Suppressor macrophage (primary cell): ENCODE measurements at places on chromosomes 3 and 15.

- DNase-seq, result no peak
Measured at GRCh38 chr15:95511671-95512070, 818.8 kb upstream of the NR2F2 start.

GRCh38 chr15:33963831-33964664 lies 4.2 kb upstream of the CHRM5 start:
- peak; percentile 50 for DNase-seq

DNA sequence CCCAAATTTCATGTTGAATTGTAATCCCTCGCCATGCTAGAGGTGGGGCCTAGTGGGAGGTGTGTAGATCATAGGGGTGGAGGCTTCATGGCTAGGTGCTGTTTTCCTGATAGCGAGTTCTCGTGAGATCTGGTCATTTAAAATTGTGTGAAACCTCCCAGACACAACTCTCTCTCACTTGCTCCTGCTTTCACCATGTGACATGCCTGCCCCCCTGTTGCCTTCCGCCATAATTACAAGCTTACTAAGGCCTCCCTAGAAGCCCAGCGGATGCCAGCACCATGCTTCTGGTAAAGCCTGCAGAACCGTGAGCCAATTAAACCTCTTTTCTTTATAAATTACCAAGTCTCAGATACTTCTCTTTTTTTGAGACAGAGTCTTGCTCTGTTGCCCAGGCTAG lies 36.0 kb downstream of the CCDC54 start:
- no peak for DNase-seq

DNA sequence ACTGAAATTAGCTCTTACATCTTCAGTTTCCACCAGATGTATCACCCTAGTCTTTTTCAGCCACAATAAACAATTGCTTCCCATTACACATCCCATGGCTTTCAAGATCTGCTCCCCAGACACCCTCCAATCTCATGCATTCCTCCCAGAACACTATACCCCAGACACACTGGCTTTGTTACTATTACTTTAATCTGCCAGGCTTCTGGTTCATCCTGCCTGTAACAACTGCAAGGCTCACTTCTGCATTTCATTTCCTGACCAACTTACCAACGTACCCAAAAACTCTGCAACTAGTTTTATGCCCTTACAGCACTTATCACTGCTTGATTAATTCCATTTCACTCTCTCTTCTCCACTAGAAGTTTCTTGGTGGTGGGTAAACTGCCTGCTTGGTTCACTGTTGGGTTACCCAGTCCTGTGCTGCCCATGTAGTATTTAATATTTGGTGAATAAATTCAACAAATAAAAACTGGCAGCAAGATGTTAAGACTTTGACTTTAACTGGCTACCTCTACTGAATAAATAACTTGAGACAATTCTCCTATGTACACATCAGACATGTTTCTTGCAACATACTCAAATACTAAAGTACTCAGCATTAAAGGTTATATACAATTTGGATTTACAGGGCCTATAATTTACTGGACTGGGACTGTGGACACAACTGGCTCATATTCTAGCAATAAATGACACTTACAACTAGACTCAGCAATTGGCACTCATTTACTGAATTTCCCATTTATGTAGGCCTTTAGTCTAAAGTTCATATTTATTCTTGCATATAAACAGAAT lies 2.7 kb downstream of the RPL22L1 start:
- peak; percentile 35 for DNase-seq

DNA sequence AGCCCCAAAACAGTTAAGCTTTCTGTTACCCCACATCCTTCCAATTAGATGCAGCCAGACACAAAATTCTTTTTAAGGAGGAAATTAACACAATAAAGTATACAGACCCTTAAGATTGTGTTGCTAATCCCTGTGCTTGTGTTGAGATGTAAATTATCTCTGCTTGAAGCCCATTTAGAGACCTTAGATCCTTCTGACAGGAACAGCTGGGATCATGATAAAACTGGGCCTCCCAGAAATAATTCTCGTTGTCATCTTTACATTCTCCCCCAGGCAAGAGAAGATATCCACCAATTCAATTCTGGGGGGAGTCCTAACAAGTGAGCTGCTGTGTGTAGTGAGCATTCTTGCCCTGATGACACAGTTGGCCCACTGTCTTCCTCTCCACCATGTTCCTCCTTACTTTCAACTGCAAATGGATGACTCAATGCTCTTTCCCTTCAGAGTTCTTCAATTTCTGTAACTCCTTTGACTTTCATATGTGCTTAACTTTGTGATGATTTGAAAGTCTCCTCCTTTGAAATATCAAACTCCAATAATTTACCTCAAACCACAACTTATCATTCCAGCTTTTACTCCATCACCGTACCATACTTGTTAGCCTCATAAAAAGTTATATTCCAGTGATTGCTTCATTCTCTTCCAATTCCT lies 186.6 kb downstream of the RAP2B start:
- peak; percentile 63 for DNase-seq
